Nasal cavity respiratory epithelium epithelial cell of viscerocranial mucosa (primary cell): ENCODE measurements at places on chromosomes 12 and 14. TPM values are rescaled to one million over a fixed set of nuclear protein-coding genes. Genes with fewer than 3 reads are reported as not detected.

CYP46A1 gene
- 0.07 TPM in 1 of 2 replicates, not detected in the other for total RNA-seq

P3H3 gene
- total RNA-seq, result 18.8 and 20.6 TPM in 2 replicates

MFAP5 gene
- 0.14 and 19.5 TPM in 2 replicates for total RNA-seq

MGAT2 gene
- total RNA-seq, result 33.5 and 43.7 TPM in 2 replicates

TMCC3 gene
- total RNA-seq, result 11.4 and 13.7 TPM in 2 replicates

NAB2 gene
- total RNA-seq, result 22.9 and 54.0 TPM in 2 replicates

CLEC6A gene
- not detected in 2 replicates for total RNA-seq

RDH16 gene
- total RNA-seq, result 0.34 and 6.3 TPM in 2 replicates

TMEM233 gene
- not detected in 2 replicates for total RNA-seq

BTBD6 gene
- total RNA-seq, result 52.6 and 55.0 TPM in 2 replicates

TAS2R19 gene
- 0.34 and 7.6 TPM in 2 replicates for total RNA-seq

SERPINA12 gene
- total RNA-seq, result not detected in 2 replicates

TPPP2 gene
- total RNA-seq, result not detected in 2 replicates

AVPR1A gene
- total RNA-seq, result not detected in 2 replicates

CABP1 gene
- under 0.01 TPM in 1 of 2 replicates, not detected in the other for total RNA-seq

KRT2 gene
- not detected in 2 replicates for total RNA-seq

MIPOL1 gene
- total RNA-seq, result 9.9 and 22.6 TPM in 2 replicates

RPL41 gene
- total RNA-seq, result 2,819 and 3,070 TPM in 2 replicates

KIF5A gene
- total RNA-seq, result under 0.01 and 0.21 TPM in 2 replicates

BCL7A gene
- 19.5 and 29.2 TPM in 2 replicates for total RNA-seq

TAS2R42 gene
- not detected in 2 replicates for total RNA-seq

CCDC177 gene
- total RNA-seq, result not detected in 2 replicates

SOX5 gene
- total RNA-seq, result 0.07 TPM in 1 of 2 replicates, not detected in the other

CCDC197 gene
- not detected in 2 replicates for total RNA-seq

CLEC4C gene
- total RNA-seq, result not detected in 2 replicates

SLC16A7 gene
- total RNA-seq, result 4.4 and 16.2 TPM in 2 replicates

OR6C2 gene
- total RNA-seq, result not detected in 2 replicates

NFE2 gene
- not detected in 2 replicates for total RNA-seq

TMPRSS12 gene
- not detected in 2 replicates for total RNA-seq
